ENCODE measurements at places on chromosomes 7 and 10. TPM values are rescaled to one million over a fixed set of nuclear protein-coding genes. Genes with fewer than 3 reads are reported as not detected.

The CAPZA2 gene
- 213 TPM for total RNA-seq

The MACC1 gene
- not detected for total RNA-seq

The GOLGA7B gene
- 0.13 TPM for total RNA-seq

DNA sequence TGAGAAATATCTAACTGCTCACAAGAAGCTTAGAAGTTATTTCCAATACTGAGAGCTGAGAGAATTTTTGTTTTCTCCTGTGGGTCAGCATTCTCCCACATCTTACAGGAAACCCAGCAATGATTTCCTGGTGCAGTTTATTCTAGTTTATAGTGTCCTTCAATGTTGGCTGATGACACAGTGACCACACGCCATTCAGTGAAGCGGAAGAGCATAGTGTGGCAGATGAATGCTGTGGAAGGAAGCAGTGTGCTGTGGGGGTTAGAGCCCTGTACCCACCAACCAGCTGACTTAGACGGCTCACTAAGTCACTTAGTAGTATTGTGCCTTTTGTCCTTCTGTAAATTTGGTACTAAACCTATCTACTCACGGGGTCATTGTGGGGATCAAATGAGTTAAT lies 1.4 kb upstream of the TMEM26 start:
- DNase-seq: no peak
